Right hindlimb (tissue), 1 donor: ENCODE measurements at places on chromosomes 13 and 19.

DNA sequence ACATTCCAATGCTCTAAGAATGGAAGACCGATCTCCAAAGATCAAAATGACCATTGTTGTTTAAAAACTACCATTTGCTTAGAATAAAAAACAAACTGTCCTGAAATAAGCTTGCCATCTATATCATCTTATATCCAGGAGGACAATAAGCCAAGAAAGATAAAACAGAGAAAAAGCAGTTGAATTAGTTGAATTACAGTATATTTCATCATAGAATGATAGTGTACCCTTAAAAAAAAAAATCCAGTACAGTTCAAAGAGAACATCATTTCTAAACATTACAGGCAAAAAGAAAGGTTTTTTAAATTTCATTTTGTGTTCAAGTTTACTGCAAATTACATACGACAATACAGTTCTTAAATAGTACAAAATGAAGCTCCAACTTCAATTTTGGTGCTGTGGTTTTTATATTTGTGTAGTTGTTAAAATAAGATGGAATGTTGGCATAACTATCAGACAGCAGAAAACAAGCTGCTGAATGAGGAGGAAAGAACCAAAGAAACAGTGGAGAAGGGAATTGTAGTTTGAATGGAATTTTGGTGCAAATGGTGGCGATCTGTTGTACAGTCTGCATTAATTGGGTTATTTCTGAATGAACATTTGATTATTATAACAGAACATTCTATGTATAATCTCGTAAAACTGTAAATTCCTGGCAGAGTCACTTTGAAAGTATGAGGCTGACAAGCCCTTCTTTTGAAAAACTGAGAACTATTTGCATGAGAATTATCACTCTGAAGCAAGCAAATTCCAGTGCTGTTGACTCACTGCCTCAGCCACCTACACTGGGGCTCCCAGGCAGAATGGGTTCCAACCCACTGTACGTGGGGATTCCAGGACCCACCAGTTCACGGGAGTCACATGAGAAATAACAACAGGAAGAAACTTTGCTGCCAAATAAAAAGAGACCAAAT lies 37.7 kb downstream of the LHFPL6 start:
- DNase-seq, result no peak

- DNase-seq, result no peak
Observed at GRCh38 chr13:75656425-75656989, 20.4 kb downstream of the LMO7 start.

DNA sequence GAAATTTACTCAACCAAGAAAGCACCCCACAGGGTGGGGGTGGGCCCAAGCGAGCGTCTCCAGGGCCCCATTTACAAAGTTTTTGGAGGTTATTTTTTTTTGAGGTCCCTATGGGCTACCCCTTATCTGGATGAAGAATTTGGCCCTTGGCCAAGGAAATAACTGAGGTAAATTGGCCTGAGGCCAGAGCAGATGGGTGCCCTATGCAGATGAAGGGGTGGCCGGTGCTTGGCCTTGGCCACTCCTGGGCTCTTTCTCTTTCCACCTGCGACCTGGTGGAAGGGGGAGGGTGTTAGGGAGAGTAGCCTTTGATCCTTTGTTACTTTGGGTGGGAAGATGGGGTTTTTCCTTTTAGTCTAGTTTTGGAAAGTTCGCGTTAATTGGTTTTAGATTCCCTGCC lies 15.5 kb downstream of the ZNF701 start:
- DNase-seq, result no peak

DNA sequence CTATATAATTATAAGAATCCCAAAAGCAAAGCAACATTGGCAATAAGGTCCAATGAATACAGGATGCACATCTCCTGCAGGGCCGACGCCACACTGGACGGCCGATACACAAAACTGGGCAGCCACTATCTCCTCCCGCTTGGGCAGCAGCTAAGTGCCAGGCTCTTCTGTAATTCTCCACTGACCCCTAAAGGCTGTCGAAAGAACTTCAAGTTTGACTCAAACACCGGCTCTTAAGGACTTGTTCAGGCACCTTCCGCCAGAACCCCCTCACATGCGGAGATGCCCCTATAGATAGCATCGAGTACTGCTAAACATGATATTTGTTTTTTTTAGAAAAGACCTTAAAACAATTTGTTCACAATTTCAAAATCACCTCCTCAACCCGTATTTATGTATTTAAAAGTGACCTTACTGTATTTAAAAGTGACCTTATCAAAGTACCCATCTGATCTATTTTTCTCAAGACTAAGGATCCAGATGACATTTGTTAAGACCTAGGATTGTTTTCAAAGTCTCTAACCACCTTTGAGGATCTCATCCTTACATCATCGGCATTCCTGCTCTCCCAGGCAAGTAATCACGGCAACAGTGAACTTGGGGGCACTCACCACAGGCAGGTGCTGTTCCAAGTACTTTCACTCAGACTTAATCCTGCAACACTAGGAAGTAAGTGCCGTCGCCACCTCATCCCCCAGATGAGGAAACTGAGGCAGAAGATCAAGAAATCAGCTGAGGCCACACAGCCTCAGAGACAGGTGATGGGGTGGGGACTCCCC lies 77.8 kb downstream of the TUBGCP3 start:
- peak; percentile 44 for DNase-seq

DNA sequence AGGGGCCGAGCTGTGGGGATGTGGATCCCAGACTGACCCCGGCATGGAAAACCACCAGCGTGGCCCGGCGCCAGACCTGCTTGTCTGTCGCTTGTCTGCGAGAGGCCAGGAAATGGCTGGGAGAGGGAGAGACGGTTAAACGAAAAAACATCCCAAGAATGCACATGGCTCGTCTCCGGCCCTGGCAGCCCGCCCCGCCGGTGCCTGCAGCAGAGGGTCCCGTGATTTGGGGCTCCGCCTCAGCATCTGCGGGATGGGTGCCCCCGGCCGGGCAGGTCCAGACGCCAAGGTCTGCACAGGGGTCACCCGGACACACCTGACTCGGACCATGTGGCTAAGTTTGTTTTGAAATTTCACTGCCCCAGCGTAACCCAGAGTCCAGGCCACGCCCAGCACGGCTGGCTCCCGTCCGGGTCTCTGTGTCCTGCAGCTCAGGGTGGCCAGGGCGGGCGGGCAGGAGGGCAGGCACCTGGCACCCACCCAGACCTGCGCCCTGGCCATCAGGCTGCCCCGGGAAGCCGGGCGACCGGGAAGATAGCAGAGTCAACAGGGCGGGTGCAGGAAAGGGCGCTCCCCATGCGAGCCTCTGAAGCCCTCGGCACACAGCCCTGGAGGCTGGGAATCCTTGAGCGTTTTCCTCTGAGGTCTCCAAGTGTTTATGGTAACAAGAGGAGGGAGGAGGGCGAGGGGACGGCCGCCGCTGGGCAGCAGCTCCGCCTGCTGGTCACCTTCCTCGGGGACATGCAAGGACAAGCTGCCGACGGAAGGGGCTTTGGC lies 103.2 kb downstream of the GADD45B start:
- DNase-seq, result peak; percentile 91

GRCh38 chr13:106802917-106803316 lies 235.0 kb upstream of the ARGLU1 start:
- DNase-seq, result no peak

GRCh38 chr13:78679329-78679728 lies 20.4 kb upstream of the OBI1 start:
- no peak for DNase-seq

DNA sequence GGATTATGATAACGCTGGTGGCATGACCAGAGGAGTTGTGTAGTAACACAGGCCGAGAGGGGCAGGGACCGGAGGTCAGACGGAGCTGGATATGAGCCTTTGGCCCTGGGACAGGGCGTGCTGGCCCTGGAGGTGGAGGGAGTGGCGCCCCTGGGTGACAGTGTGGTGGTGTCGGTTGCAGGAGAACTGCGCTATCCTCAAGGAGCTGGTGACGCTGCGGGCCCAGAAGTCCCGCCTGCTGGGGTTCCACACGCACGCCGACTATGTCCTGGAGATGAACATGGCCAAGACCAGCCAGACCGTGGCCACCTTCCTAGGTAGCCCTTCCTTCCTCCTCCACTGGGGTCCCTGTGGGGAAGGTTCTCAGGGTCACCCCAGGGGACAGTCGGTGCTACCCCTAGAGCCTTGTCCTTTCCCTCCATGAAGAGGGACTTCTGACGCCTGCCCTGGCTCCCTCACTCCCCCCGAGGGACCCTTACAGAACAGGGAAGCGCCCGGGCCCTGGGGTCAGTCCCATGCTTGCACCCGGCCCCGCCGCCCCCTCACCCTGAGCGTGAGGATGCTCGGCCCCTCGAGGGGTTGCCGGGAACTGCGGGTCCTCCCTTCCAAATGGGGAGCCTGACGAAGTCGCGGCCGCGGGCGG lies 12.8 kb upstream of the ZNF554 start:
- no peak for DNase-seq
